ENCODE measurements at places on chromosomes 7 and 10.

DNA sequence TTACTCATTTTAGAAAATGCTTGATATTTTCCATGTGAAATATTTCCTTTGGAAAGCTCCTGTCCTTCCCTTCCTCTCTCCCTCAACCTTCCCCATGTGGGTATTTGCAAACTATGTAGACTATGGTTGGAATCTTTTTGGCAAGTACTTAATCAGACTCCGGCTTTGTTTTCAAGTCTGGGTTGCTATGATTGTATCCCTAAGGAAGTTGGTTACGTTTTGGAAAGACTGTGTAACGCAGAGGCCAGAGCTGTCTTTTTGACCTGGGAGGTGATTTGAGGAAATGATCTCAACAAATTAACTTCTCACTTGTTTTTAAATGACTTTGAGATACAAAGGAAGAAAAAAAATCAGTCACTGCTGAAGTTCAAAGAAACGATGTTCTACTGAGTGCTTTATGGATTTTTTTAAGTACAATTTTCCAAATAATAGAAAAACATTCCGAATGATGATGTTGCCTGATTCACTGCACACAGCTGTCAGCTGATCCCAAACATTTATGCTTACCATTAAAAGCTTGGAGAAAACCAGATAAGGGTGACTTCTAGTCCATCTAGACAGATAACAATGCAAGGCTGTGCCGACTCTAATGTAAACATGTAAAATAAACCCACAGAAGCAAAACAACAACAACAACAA, 145.5 kb upstream of the CELF2 start:
- DNase-seq, result no peak

DNA sequence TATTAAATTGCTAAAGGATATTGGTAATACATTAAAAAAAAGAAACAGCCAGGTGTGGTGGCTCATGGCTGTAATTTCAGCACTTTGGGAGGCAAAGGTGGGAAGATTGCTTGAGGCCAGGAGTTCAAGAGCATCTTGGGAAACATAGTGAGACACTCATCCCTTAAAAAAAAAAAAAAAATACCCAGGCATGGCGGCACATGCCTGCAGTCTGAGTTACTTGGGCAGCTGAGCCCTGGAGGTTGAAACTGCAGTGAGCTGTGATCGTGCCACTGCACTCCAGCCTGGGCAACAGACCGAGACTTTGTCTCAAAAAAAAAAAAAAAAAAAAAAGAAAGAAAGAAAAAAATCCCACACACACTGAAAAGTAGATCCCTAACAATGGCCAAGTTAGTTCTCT, 59.7 kb downstream of the MACC1 start:
- DNase-seq, result no peak

GRCh38 chr10:91601212-91601611, 31.7 kb downstream of the PPP1R3C start:
- no peak for DNase-seq

GRCh38 chr7:103325744-103326143, 18.8 kb downstream of the DNAJC2 start:
- no peak for DNase-seq

DNA sequence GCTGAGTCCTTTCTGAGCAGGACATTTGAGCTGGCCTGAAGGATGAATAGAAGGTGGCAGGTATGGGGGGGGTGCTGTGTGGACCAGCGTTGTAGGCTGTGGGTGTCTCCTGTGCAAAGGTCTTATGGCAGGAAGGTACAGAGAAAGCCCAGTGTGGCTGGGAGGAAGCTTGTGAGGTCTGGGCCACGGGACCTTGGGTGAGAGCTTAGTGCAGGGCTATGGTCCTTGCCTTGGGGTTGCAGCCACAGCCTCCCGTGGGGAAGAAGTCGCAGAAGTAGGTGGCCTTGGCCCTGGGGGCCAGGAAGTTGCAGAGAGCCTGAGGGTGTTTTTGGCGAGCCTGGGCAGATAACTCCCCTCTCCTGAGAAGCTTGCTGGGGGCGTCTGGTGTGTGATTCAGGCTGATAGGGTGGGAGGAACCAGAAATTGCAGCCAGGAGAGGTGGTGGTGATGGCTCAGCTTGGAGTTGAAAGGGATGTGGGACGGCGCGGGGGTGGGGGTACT, 172.0 kb upstream of the TNRC18 start:
- DNase-seq, result no peak

DNA sequence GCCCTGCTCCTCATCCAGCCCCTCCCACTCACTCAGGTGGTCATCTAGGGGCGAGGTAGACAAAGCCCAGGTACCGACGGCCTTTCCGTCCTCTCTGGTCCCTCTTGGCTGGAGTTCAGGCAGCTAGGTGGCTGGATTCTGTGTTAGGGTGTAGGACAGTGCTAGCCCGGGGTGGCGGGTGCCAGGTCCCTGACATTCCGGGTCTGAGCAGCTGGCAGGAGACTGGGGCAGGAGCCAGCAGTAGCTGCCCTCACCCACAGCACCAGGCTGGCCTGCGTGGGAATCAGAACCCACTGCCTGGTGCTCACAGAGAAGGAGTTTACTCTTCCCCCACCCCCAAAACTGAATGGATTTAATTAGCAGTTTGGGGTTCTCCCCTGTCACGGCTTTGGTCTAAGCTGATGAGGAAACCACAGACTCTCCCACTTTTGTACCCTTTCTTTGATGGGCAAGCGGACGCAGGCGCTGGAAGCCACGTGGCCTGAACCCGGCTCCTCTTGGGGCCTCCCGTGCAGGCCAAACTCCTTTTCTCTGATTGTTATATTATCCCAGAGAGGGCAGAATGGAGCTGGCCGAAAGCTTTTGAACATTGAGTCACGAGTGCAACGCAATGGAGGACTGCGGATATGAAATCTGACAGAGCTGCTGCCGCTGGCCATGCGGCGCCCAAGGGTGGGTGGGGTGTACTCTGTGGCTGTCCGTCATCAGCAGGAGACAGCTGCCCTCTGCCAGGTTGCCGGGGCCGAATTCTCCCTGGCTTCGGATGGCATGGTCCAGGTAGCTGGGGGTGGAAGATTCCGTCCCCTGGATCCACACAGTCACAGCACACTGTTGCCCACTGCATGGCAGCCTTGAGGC, 12.9 kb upstream of the ZFAND2A start:
- no peak for DNase-seq

DNA sequence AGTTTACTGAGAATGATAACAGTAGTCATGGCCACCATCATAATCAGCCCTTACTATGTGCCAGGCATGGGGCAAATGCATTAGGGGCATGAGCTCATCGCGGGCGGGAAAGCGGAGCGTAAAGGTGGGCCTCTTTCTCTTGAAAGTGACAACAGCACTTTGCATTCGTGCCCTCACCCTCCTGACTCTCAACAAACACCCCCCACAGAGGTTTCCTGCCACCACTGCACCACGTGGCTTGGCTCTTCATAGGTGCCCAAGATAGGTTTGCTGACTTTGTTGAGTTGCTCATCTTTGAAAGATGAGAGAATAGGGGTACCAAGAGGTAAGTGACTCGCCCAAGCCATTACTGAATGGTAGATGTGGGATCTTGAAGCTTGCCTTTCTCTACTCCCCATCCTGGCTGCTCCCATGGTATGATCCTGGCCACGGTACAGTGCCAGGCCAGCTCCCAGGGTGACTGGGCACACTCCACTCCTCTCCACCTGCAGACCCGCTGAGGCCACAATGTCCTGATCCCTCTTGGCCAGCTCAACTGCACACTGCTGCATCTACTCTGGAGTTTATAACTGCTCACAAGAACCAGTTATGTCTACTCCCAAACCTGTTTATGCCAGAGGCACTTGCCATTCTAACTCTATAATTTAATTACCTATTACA, 26.0 kb downstream of the SLIT1 start:
- DNase-seq, result no peak

DNA sequence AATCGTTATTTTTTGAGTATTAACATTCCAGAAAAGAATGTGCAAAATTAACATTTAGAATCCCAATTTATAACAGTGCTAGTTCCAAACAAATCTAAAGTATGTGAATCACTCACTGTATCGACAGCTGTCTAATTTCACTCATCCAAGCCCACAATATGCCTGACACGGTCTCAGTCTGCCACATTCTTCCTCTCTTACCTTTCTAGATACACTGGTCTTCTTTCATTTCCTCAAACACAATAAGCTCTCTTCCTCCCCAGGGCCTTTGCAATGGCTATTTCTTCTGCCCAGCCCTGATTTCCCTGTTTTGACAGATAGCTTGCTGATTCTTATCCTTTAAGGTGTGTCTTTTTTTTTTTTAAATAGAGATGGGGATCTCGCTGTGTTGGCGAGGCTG, 48.8 kb downstream of the UBE2H start:
- DNase-seq, result no peak

DNA sequence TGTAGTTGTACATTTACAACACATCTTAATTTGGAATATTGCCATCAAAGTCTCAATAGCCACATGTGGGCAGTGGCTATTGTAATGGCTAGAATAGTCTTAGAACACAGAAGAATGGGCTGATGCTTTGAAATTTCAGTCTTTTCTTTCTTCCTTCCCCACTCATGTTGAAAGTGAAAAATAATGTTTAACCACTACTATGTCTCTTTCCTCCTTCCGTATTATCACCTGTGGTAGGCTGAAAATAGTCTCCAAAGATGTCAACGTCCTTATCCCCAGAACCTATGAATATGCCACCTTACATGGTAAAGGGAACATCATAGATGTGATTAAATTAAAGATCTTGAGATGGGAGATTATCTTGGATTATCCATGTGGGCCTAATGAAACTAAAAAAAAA, 154.0 kb downstream of the SUGCT start:
- no peak for DNase-seq

- DNase-seq, result no peak
Observed at GRCh38 chr10:78464118-78464855, 430.6 kb downstream of the RPS24 start.

DNA sequence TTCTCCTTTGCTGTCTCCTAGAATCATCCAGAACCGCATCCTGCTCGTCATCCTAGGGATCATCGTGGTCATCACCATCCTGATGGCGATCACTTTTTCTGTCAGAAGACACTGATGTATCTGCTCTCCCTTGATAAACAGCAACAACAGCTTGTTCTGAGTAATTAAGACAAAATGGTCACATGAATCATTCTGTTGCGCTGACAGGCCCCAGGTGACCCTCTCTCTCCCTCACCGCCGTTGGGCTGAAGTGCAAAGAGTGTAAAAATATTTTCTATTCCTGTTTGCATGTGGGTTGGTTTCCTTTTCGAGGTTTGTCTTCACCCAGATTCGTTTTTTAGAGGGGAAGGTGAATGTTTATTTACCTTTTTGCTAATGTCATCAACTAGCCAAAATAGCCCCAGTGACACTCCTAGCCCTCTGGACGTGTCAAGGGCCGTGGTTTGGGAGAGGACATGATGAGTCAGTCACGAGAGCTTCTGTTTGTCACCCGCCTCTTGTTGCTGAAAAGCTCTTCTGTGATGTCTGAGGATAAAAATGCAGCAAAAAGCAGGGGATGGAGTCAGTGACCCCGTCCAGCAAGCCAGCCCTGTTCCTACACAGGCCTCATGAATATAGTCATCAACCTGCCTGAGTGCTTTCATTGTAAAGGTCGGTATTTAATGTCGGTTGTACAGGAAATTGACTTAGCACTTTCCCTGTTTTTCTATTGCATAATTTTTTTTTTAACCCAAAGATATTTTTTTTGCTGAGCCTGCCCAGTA, 134.6 kb upstream of the TCF7L2 start:
- no peak for DNase-seq

Measured in stimulated activated CD4-positive, alpha-beta T cell treated with anti-CD3 and anti-CD28 coated beads, Interleukin-1b, Interleukin-23, amount 100 ng/mL, for 1 hour (primary cell).